CD8-positive, alpha-beta T cell (primary cell): ENCODE measurements at places on chromosomes 3 and 15. TPM values are rescaled to one million over a fixed set of nuclear protein-coding genes. Genes with fewer than 3 reads are reported as not detected.
A peak's percentile ranks its signal among the peaks of the same experiment; 100 is the strongest.

GRCh38 chr3:166453478-166453877 lies 616.3 kb upstream of the BCHE start:
- no peak for DNase-seq

DNA sequence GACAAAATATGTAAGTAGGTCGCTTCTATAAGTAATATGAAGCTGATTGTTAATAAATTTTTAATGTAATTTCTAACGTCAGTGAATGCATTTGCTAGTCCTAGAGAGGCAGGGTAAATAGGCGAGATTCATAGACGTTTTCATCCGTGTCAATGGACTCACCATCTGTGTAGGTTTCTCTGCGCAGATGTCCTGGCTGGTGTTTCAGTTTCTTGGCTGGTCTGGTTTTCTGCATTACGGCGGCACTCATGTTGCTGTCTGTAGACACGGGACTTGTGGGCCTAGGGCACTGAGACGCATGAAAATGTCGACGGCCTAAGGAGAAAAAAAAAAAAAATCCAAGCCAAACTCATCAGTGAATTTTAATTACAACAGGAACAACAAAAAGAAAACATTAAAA lies 1153.3 kb downstream of the ROBO1 start:
- no peak for DNase-seq

DNA sequence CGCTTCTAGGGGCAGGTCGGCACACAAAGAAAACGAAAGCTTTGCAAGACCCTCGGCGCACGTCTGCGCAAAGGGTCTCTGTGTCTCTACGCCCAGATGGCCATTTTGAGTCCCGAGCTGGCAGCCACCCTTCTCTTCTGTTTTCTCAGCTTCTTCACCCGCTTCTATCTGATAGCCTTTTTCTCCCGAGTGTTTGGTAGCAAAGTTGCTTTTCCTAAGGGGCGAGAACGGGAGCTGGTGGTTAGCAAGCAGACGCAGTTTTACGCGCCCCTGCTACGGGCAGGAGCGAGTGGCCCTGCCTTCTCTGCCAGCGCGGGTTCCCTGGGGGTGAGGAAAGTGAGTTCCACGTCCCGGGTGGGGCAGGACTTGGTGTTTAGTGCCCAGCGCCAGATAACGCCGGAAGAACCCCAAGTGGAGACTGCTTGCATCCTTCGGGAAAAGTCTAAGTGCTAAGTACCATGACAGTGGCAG lies 2.9 kb upstream of the MKRN2 start:
- peak; percentile 39 for DNase-seq

DNA sequence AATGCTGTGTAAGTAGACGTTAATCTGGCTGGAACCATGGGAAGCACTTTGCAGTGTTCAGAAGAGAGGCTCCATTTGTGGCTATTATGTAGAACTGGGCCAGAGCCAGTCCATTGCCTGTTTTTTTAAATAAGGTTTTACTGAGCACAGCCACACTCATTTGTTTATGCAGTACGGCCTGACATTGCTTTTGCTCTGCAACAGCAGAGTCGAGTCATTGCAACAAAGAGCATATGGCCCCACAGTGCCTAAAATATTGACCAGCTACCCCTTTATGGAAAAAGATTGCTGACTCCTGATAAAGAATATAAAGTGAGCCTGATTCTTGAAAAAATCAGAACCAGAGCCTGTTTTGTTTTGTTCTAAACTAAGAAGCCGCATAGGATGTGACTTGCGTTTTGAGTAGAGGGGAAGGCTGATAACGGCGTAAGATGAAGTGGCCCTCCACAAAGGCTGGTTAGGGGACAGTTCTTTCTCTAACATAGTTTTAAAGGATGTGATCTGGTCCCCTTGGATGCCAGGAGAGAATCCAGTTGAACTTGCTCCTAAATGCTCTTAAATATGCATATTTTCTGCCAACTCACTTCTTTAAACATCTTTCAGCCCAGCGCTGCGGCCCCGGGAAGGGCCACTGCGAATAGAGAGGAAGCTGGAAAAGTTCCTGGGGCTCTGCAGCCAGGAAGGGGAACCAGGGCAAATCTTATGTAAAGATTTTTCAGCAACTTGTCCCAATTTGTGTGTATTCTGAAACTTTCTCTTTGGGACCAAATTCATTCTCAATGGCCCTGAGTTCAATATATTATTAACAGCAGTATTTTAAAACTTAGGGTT lies 64.5 kb downstream of the GLDN start:
- no peak for DNase-seq

The CORO2B gene
- total RNA-seq = 0.17 TPM

GRCh38 chr15:67068710-67069400 lies 3.5 kb downstream of the SMAD3 start:
- DNase-seq = peak; percentile 65

GRCh38 chr3:100402256-100402655 lies 917 bp downstream of the LNP1 start:
- no peak for DNase-seq

DNA sequence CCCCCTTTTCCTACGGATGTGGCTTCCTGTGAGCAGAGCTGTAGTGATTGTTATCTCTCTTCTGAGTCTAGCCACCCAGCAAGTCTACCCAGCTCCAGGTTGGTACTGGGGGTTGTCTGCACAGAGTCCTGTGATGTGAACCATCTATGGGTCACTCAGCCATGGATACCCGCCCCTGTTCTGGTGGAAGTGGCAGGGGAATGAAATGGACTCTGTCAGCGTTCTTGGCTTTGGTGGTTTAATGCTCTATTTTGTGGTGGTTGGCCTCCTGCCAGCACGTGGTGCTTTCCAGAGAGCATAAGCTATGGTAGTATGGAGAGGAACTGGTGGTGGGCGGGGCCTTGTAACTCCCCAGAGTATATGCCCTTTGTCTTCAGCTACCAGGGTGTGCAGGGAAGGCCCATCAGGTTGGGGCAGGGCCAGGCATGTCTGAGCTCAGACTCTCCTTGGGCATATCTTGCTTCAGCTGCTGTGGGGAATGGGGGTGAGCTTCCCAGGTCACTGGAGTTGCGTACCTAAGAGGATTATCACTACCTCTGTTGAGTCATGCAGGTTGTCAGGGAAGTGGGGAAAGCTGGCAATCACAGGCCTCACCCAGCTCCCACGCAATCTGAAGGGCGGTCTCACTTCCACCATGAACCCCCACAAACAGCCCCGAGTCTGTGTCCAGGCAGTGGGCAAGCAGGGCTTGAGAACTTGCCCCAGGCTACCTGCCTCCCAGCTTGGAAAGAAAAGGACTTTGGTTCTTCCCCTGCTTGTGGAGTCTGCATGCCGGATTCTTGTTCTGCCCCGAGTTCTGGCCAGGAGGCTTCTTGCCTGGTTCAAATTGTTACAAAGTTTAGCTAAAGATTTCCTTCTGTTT lies 9.0 kb upstream of the ADGRG7 start:
- DNase-seq = no peak

DNA sequence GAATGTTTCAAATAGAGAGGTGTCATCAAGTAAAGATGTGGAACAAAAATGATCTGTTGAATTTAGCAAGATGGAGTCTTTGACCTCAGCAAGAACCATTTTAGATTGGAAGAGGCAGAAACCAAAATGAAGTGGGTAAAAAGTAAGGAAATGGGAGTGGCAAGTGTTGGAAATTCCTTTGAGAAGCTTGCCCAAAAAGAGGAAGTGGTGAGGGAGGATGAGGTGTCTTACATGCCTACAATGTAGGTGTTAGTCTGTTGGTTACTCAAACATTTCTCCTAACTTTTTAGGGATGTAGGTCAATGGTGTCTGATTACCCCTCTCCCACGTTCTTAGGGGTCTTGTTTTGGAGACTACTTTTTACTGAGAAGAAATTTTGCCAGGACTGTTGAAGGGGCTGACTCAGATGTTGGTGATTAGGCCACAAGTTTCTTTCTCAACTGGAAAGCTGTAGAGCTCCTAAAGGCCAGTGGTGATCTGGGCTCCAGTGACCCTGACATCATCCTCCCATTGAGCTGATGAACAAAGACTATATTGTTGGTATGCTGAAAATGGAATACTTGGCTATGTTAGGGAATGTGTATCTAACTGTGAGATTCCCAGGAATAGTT lies 5.1 kb downstream of the PPP2R3A start:
- no peak for DNase-seq

GRCh38 chr3:83807511-83807910 lies 1151.3 kb upstream of the CADM2 start:
- no peak for DNase-seq

The MBD4 gene
- total RNA-seq = 51.8 TPM

DNA sequence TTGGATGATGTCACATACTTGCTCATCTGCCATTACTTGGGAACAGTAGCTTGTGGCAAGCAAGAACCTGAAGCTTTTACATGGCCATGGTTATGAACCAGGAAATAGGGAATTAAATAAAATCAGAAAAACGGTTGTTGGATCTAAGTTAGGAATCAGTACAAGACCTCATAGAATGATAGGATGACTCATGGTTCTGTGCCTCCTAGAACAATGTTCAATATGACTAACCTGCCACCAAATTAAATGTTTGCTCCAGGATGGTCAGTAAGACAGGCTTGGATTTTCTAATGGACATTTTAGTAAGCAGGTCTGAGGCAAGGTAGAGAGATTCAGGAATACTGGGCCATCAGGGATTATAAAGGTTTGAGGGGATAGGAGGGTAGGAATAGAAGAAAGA lies 218.9 kb downstream of the PLOD2 start:
- no peak for DNase-seq

GRCh38 chr3:132900481-132900880 lies 137.7 kb upstream of the TMEM108 start:
- no peak for DNase-seq

DNA sequence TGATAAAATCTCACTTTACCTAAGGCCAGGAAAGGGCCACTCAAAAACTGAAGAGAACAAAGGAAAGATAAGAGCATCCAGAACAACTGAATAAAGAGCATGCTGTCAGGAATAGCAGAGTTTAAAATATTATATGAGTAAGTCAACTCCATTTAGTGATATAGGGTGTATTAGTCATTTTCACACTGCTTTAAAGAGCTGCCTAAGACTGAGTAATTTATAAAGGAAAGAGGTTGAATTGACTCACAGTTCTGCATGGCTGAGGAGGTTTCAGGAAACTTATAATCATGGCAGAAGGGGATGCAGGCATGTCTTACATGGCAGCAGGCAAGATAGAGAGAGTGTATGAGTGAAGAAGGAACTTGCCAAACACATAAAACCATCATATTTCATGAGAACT lies 778.0 kb upstream of the NECTIN3 start:
- no peak for DNase-seq
